Stimulated activated naive CD8-positive, alpha-beta T cell treated with anti-CD3 and anti-CD28 coated beads, Interleukin-15, Interleukin-2, amounts not matched to agents 100 U/mL and 50 U/mL, for 24 hours (primary cell): ENCODE measurements at places on chromosomes 1 and 21.

- no peak for DNase-seq
These were observed 155.9 kb downstream of the BARHL2 start for GRCh38 chr1:90561103-90561783.

DNA sequence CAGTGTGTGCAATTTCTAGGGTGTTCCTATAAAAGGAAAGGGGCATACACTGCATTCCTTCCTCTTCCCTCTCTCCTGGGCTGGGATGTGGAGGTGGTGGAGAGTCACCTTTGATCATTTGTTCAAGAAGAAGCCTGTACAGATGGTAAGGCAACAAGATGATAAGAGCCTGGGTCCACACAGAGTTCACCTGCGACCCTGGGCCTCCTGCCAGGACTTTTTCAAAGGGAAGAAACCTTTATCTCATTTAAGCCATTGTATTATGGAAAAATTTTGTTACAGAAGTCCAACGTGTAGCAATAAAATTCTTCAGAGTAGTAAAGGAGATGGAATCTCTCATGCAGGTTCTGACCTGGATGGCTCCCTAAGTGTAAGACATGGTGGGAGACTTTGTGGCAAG lies 189.1 kb downstream of the MIS18A start:
- no peak for DNase-seq

DNA sequence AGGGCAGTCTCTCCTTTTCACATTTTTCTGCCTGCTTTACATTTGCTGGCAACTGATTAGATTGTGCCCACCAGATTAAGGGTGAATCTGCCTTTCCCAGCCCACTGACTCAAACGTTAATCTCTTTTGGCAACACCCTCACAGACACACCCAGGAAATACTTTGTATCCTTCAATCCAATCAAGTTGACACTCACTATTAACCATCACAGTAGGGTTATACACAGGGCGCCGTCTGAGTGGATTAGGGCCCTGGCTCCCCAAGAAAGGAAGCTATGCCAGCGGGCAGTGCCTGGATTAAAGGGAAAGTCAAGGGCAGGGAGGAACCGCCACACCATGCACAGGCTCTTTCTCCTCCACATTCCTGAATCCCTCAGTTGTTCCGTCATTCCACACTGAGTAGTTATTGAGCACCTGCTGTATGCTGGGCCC lies 56.2 kb downstream of the EVA1C start:
- DNase-seq, result no peak

- no peak for DNase-seq
These were observed 20.7 kb downstream of the TRIM62 start for GRCh38 chr1:33161061-33161681.

DNA sequence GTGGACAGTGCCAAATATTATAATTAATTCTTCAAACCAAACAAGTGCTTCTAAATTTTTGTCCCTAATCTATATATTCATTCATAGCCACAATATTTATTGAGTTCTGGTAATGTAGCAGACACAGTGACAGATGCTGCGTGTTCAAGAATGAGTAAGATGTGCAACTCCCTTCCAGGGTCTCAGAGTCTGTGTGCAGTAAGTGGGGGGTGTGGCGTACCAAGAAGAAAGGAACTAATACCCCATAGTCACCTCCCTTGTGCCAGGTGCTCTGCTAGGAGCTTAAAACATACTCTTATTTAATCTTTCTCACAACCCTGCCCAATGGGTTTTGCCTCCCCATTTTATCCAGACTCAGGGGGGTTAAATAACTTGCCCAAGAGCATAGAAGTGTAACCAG lies 358.7 kb downstream of the BARHL2 start:
- no peak for DNase-seq

DNA sequence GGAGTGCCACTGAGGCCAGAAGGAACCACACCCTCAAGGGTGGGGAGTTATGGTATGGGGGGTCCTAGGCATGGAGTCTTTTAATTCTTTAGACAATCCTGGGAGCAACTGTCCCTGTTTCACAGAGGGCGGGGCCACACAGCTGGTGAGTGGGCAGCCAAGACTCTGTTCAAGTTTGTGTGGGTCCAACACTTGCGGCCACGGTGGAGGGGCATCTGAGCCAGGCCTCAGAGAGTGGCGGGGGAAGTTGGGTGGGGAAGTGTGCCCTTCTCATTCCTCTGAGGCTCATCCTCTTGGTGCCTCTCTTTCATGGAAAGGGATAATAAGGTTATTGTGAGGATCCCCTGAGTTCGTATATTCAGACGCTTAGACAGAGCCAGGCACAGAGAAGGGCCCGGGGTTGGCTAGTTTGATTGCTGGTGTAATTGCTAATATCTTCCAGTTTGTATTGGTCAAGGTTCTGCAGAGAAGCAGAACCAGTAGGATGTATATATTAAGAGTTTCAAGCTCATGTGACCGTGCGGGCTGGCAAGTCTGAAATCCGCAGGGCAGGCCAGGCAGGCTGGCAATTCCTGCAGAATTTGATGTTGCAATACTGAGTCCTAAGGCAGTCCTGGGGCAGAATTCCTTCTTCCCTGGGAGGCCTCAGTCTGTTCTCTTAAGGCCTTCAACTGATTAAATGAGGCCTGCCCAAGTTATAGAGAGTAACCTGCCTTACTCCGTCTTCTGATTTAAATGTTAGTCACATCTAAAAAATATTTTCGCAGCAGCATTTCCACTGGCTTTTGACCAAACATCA lies 15.9 kb downstream of the PCSK9 start:
- no peak for DNase-seq

- DNase-seq, result no peak
These were observed 8.0 kb downstream of the USP48 start for GRCh38 chr1:21774835-21775549.

DNA sequence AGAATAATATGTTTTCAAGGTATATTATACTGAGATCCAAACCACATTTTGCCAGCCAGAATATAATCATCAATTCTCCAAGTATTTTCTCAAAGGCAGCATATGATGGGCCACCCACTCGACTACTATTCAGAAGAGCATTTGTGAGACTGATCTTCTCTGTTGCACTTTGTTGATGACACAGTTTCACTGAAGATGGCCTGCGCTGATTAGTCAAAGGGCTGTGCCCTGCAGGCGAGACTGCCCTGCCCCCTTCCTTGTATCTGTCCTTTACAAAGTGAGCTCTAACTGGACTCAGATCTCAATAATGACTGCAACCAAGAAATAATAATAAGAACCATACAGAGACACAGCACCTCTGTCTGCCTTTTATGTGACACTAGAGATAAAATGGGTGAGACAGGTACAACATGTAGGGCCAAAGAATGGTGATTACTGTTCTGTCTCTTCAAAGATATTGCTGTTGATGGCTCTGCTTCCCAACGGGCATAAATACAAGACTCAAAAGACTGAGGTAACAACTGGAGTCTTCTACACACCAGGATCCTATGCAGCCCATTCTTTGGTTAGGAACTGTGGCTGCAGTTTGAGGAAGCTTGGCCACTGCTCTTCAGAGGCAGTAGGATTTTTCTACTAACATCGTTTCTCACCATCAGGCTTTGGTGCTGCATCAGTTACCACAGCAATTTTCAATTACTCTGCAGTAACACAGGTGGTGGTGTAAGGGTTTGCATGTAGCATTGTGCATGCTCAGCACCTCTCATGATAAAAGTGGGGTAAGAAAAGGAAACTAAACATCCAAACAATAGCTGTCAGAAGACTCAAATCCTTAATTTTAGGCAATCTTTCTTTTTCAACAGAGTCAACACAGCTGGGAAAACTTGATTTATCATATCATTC lies 481.1 kb downstream of the PTBP2 start:
- no peak for DNase-seq

DNA sequence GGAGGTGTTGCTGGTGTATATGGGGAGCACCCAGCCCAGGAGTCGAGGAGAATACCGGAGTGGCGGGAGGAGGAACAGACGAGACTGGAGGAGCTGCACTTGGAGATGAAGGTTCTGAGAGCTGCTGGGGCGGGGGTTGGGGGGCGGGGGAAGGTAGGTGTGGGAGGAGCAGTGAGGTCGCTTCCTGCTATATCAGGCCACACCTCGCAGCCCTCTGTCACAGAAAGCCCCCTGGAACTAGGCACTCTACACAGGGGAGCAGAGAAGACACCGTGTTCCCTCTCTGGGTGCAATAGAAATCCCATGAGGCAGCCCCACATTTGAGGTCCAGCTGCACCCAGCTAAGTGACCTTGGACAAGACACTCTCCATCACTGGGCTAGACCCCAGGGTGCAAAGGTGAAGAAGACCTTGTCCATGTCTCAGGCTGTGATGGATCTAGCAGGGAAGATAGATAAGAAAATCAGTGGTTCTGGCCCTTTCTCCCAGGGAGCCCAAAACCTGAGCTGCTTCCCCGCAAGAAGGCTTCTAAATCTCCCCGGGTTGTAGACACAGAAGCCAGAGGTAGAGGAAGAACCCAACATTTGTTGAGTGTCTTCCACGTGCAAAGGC lies 155.8 kb upstream of the EDN2 start:
- peak; percentile 57 for DNase-seq

DNA sequence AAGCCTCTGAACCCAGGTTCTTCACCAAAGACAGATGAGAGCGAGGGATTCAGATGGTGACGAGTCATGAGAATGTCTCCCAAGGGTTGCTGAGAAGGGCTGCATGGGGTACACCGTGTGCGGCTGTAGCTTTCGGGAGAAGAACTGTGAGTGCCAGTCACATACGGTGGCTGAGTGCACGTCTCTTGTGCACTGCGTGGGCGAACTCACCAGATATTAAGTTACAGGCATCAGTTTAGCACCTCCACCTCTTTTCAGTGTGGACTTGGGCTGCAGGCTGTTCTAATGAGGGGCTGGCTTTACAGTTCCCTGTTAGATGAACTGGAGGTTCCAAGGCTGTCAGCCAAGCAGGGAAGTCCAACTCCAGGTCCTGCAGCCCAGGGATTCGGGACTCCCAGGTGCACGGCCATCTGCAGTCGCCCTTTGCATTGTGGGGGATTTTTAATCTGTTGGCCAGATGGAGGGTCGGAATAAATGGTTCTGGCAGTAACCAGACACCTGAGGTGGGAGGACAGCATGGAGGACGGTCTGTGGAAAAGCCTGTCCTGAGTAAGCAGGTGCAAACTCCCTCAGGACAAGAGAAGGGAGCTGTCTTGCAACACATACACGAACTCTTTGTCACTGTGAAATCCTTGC lies 26.5 kb upstream of the AVPR1B start:
- no peak for DNase-seq

GRCh38 chr21:36463204-36463603 lies 16.7 kb downstream of the CLDN14 start:
- no peak for DNase-seq
